GM12878 (cell line): ENCODE measurements at places on chromosomes 12 and 14. TPM values are rescaled to one million over a fixed set of nuclear protein-coding genes. Genes with fewer than 3 reads are reported as not detected.

Gene ING4
- 20.1 and 21.6 TPM in 2 replicates for total RNA-seq

DNA sequence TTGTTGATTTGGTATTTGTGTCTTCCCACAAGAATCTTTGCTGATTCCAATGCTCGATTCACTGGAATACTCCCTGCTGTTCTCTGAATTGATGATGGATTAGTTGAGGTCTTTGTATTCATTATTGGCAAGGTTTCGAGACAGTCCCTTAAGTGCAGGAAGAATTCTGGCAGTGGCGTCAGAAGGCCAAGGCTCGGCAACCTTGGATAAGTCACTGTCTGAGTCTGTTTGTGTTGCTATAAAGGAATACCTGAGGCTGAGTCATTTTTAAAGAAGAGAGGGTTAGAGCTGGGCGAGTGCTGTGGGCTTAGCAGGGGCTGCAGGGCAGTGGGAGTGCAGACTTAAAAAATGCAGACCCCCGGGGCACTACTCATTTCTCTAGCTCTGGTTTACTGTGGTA is 56.9 kb downstream of the CHST11 start:
- DNase-seq: no peak

GRCh38 chr14:29016050-29016900 is 249.7 kb downstream of the FOXG1 start:
- DNase-seq: no peak

DNA sequence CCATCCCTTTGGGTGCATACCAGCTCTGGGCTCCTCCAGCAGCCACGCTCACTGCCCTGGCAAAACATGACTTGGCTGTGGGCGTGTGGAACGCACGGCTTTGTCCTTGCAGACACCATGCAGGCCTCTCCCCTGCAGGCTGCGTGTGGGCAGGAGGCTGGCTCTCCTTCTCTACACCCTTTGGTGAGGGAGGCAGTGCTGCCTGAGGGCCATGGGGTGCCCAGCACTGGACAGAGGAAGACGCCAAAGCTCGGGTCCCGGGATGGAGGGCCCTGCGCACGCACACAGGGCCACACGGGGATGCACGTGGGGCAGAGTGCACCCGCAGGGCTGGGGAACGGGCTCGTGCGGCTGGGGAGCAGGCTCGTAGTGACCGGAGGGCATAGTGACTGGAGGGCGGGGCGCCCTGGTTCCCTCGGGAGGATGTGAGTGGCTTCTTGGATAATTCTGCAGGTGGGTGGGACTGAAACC is 89.7 kb downstream of the ADGRD1 start:
- no peak for DNase-seq

DNA sequence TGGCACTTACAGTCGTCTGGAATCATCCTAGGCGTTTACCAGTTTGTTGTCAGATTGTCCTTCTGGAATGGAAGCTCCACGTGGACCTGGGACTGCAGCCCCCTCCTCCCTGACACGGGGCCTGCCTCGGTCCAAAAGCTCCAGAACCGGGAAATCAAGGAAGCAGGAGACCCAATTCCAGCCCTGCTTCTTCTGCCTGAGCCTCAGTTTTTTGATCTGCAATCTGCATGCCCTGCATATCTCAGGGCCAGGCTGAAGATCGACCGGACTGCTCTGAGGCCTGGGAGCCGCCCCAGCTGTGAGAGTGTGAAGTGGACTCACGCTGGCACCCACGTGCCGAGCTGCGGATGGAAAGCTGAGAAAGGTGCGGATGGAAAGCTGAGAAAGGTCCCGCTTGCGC is 98.6 kb downstream of the SETD3 start:
- no peak for DNase-seq

DNA sequence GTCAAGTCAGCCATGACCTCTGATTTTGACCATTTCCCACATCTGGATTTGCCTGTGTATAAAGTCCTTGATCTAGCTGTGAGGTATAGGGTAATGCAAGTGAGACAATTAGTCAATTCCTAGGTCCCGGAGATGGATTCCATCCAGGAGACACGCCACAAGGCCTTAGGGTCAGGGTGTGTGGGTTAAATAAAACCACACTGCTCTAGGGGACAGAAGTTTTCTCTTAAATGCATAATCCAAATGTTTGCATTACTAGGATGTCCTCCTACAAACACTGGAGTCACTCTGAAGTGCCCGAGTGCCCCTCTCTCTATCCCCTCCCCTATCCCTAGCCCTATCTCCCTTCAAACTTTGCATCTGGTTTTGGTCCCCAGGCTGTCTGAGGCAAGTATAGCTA is 26.8 kb downstream of the LRIG3 start:
- no peak for DNase-seq
